ENCODE measurements at places on chromosomes 1 and 21. TPM values are rescaled to one million over a fixed set of nuclear protein-coding genes. Genes with fewer than 3 reads are reported as not detected.

GRCh38 chr1:109821221-109821669, 57.5 kb upstream of the EPS8L3 start:
- H3K27ac ChIP-seq, result peak overlapping the region; percentile 86
- no peak overlapping the region for H3K4me3 ChIP-seq
- DNase-seq, result peak; percentile 61
- H3K27me3 ChIP-seq, result no peaks in the 10 kb centered on the region

GRCh38 chr1:10402729-10403274, 3.9 kb downstream of the PGD start:
- H3K4me1 ChIP-seq, result no peaks in the 10 kb centered on the region
- no peaks in the 10 kb centered on the region for H3K36me3 ChIP-seq
- no peaks in the 10 kb centered on the region for H3K27me3 ChIP-seq
- no peak for DNase-seq
- H3K4me3 ChIP-seq, result no peak overlapping the region

Gene IL22RA1
- 0.73 TPM for total RNA-seq

Gene C1orf226
- 4.2 TPM for total RNA-seq

- H3K4me3 ChIP-seq, result no peak overlapping the region
- H3K36me3 ChIP-seq, result no peaks in the 10 kb centered on the region
- H3K4me1 ChIP-seq, result no peaks in the 10 kb centered on the region
- no peak for DNase-seq
These were observed 119.1 kb downstream of the KCNN3 start for GRCh38 chr1:154750681-154751665.

DNA sequence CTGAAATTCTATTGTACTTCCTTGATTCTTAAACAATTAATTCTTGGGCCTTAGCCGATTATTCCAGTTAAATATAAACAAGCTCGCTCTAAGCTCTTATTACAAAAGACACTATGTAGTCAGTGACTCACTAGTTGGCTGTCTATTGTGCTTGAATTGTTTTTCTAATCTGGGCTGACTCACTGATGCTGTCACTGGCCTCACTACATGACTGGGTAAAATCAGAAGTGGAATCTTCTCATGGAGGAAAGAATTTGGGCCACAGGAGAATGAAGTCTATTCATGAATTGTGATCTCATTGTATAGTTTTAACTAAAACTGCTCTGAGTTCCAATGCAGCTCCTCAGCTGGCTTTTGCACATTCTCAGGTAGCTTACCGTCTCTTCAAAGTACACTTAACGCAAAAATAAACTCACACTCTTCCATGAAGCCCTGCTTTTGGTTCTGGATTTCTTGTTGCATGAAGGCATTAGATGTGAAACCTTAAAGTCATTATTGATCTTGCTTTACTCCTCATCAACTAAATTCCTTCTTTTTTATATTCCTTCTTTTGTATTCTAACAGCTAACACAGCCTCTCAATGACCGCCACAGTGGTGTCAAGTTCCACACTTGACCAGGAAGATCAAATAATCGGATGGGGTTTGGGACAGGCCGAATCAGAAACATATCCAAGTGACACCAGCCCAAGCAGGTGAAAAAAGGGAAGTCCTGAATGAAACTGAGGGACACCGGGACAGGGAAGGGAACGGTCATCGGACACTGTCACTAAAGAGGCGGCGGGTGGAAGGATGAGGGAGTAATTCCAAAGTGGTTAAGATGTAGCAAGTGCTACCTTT, 80.9 kb upstream of the LBR start:
- DNase-seq, result no peak
- no peaks in the 10 kb centered on the region for H3K36me3 ChIP-seq
- no peaks in the 10 kb centered on the region for H3K27me3 ChIP-seq
- no peaks in the 10 kb centered on the region for H3K4me1 ChIP-seq
- H3K27ac ChIP-seq, result peak overlapping the region; percentile 84

GRCh38 chr1:66521721-66522365, 12.1 kb upstream of the SGIP1 start:
- no peak overlapping the region for H3K4me3 ChIP-seq
- H3K27ac ChIP-seq, result no peak overlapping the region
- H3K4me1 ChIP-seq, result no peaks in the 10 kb centered on the region
- DNase-seq, result no peak
- H3K36me3 ChIP-seq, result no peaks in the 10 kb centered on the region
